ENCODE measurements at places on chromosomes 4 and X.
A peak's percentile ranks its signal among the peaks of the same experiment; 100 is the strongest.

GRCh38 chr4:119028296-119028695 is 107.3 kb upstream of the MYOZ2 start:
- no peak for DNase-seq

- peak; percentile 56 for DNase-seq
Measured at GRCh38 chr4:121192480-121192879, 28.4 kb upstream of the TNIP3 start.

GRCh38 chr4:128308986-128309385 is 21.4 kb upstream of the PGRMC2 start:
- no peak for DNase-seq

GRCh38 chr4:98822144-98822543 is 106.8 kb downstream of the EIF4E start:
- DNase-seq = no peak

GRCh38 chr4:100168521-100168920 is 21.7 kb downstream of the DDIT4L start:
- no peak for DNase-seq

Data from Kasumi-1 (cell line).